GM23338 (cell line): ENCODE measurements at places on chromosomes 6 and 20.

DNA sequence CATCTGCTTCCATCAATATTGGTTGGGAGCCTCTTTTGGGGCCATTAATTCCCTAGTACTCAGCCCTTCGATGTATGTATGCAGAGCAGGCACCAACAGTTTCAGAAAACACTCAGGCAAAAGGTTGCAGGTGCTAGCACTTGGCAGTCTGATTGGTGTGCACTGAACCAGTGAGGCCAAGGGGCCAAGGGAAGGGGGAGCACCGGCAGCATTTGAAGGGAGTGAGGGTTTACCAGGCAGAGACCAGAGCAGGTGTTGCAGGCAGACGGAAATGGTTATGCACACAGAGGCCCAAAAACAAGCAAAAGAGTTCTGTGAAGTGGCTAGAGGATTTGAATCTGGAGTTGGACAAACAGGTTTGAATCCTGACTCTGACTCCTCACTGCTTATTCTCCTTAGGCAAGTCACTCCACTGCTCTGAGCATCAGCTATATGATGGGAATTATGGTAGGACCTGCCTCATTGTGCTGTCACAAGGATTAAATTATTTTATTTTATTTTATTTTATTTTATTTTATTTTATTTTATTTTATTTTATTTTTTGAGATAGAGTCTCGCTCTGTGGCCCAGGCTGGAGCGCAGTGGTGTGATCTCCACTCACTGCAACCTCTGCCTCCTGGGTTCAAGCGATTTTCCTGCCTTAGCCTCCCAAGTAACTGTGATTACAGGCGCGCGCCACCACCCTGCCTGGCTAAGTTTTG lies 58.1 kb upstream of the SHLD1 start:
- DNase-seq = no peak

DNA sequence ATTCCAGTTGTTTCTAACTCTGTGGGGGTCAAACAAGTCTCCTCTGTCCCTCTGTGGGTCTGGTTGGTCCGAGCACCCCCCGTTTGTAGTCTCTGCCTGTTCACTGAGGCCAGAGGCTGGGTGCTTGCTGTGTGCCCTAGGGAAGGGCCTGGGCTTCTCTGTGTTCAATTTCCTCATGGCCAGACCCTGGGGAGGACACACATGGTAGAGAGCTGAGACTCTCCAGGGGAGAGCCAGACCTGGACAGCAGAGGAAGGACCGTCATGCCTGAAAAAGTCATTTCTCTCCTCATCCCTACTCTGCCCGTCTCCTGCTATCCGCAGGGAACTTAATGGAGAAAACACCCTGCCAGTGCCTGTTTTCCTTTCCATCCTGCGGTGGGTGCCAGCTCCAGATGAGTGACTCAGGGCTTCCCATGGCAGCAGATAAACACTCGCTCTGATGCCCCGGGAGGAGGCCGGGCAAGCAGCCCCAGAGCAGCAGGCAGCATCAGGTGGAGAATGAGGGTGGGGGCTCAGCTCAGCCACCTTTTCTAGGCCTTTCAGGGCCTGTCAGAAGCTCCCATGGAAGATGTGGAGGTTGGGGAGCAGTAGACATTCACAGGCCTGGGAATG lies 51.9 kb downstream of the SNAI1 start:
- no peak for DNase-seq

DNA sequence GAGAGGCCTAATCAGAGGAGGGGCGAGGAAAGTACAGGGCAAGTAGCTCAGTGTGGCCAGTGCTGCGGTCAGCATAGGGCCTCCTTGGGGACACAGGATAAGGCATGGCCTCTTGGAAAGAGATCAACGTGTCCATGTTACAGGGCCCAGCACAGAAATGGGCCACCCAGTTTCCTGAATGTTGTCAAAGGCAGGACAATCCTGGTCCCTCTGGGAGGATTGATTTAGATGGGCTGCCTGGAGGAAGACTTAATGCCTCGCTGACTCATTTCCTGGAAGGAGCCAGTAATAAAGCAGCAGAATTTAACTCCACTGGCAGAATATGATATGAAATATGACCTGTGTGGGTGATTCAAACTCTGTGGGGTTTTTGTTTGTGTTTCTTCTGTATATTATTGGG lies 16.6 kb downstream of the DDO start:
- DNase-seq = no peak

- no peak for DNase-seq
These were observed 160.2 kb downstream of the SYNDIG1 start for GRCh38 chr20:24629668-24630067.

DNA sequence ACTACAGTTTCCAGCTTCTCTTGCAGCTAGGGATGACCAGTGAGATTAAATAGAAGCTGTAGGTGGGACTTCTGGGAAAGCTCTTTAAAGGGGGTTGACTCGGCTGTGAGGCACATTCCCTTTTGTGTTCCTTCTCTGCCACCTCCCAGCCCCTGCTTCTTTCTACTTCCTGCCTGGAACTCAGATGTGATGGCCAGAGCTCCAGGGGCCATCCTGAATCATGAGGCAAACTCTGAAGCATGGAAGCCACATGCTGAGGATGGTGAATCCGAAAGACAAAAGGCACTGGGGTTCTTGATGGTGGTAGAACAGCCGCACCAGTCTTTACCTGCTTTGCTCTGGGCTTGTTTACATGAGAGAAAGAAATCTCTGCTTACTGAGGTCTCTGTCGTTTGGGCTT lies 9.1 kb downstream of the CEBPB start:
- DNase-seq = peak; percentile 38

- DNase-seq = no peak
These were observed 157.8 kb downstream of the MYO6 start for GRCh38 chr6:75906871-75907270.

GRCh38 chr6:170076466-170077165 lies 214.3 kb downstream of the DLL1 start:
- no peak for DNase-seq

DNA sequence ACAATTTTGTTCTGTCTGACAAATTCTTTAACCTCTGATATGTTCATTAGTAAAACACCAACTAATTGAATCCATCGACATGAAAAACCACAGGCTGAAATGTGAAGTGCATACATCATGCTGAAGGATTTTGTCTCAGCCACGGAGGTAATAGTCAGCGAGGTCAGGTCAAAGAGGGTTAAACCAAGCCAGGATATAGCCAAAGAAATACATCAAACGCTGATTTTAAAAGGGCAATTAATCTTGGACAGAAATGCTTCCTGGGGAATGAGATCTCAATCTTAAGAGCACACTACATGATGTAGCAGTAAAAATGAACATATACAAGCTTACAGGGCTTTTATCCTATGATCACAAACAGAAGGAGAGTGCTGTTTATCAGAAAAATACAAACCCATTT lies 106.7 kb downstream of the PRDM1 start:
- no peak for DNase-seq

GRCh38 chr20:44888226-44889103 lies 3.0 kb downstream of the YWHAB start:
- DNase-seq = no peak

DNA sequence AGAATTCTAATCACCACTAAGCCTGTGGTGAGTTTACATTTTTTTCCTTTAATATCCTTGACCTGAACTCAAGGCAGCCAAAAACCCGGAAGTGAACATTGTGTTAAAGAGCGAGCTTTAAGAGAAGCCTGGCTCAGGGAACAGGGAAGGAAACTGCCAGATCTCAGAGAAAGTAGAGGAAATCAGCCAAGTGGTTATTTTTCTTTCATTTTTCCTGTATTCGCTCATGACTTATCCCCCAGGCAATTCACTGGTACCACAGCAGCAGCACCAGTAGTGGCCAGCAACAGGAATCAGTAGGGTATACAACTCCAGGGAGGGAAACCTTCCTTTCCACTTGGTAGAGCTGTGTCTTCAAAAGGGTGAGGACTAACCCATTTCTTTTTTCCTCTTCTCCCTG lies 89.6 kb upstream of the HMGCLL1 start:
- peak; percentile 17 for DNase-seq

GRCh38 chr6:108969776-108970175 lies 121.6 kb downstream of the ARMC2 start:
- no peak for DNase-seq

DNA sequence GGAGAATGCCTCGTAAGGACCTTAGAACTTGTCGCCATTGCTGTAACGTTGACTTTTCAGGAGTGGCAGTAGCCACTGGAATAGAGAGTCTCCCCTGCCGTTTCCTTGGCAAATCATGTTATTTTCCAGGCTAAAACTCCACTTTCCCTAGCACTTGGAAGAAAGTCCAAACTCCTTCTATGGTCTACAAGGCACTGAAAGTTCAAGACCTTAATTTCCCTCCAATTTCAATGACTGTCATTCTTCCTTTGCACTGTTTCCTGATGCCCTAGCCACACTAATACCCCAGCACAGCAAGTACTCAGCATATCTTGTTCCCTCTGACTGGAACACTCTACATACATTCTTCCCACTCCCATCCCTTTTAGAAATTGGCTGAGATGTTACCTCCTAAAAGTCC lies 1.8 kb upstream of the TBPL1 start:
- no peak for DNase-seq

DNA sequence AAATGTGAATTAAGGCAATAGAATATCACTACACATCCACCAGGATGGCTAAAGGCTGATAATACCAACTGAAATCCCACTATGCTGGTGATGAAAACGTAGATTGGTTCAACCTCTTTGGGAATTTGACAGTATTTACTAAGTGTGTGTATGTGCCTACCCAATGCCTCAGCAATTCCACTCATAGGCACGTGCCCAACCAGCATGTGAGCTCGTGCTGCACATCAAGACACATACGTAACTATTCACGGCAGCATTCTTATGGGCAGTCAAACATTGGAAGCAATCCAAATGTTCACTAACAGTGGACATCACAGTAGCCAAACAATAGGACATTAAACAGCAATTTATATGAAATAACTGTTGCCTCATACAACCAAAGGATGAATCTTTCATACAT lies 15.7 kb upstream of the AFDN start:
- no peak for DNase-seq

GRCh38 chr20:22462975-22463914 lies 121.1 kb downstream of the FOXA2 start:
- DNase-seq = peak; percentile 28

DNA sequence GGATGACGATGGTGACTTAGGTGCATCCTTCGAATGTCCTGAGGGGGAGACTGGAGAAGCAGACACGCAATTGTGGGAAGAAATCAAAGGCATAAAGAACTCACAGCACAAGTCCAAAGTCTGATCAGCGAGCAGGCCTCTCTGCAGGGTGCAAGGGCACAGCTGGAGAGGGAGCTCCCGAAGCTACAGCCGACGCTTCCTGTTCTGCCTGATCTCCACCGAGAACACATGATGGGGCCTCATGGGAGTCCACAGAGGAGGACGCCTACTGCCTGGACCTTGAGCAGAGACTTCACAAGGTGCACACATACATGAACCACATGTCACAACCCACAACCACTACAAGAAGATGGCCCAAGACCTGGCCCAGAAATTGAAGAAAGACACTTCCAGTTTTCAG lies 51.4 kb downstream of the RIN2 start:
- DNase-seq = no peak

DNA sequence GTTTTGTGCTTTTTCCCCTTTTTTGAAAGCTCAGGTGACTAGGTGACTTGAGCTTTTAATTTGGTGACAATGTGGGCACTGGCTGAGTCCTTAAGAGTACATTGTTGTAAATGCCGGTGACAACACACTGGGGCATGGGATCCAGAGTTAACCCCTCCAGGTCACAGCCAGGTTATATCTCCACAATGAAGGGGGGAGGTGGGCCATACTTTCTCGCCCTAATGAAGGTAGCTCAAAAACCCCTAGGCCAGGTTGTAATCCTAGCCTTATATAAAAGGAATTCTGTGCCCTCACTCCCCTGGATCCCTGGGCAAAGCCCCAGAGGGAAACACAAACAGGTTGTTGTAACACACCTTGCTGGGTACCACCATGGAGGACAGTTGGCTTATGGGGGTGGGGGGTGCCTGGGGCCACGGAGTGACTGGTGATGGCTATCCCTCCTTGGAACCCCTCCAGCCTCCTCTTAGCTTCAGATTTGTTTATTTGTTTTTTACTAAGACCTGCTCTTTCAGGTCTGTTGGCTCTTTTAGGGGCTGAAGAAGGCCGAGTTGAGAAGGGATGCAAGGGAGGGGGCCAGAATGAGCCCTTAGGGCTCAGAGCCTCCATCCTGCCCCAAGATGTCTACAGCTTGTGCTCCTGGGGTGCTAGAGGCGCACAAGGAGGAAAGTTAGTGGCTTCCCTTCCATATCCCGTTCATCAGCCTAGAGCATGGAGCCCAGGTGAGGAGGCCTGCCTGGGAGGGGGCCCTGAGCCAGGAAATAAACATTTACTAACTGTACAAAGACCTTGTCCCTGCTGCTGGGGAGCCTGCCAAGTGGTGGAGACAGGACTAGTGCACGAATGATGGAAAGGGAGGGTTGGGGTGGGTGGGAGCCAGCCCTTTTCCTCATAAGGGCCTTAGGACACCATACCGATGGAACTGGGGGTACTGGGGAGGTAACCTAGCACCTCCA lies 2.2 kb upstream of the VEGFA start:
- no peak for DNase-seq

GRCh38 chr6:15255481-15255880 lies 9.6 kb downstream of the JARID2 start:
- no peak for DNase-seq

DNA sequence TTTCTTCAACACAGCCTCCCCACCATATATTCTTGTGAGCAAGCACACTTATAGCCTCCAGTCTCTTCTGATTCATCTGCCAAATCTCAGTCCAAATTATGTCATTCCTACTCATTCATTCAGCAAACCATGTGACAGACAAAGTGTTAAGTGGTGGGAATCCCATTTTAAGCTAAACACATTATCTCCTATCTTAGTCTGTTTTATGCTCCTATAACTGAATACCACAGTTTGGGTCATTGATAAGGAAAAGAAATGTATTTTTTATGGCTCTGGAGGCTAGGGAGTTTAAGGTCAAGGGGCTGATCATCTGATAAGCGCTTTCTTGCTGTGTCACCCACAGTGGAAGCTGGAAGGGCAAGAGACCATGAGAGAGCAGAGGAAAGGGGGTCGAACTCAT lies 23.9 kb upstream of the SMIM13 start:
- DNase-seq = no peak

- DNase-seq = no peak
These were observed 300.4 kb upstream of the MARCKS start for GRCh38 chr6:113556775-113557174.

DNA sequence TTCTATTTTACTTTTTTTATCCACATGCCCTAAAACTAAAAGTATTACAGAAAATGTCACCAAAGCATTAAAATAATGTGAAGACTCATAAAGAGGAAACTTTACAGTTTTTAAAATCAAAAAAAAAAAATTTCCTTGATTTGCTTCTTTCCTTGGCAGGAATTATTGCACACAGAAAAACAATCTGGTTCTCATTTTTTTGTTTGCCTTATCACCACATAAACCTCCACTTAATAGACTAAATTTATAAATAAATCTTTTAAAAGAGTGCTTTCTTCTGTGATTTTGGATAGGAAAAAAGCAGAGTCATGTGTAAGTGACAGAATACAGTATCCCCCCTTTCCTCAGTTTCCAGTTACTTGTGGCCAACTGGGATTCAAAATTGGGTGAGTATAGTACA lies 695.1 kb upstream of the CITED2 start:
- DNase-seq = no peak

GRCh38 chr20:3330046-3330741 lies 77.3 kb downstream of the DNAAF9 start:
- no peak for DNase-seq

GRCh38 chr6:30600451-30600961 lies 16.5 kb downstream of the PPP1R10 start:
- DNase-seq = no peak

GRCh38 chr6:80548532-80548931 lies 442.1 kb downstream of the BCKDHB start:
- DNase-seq = no peak

GRCh38 chr6:147322299-147323162 lies 118.3 kb downstream of the STXBP5 start:
- no peak for DNase-seq

- no peak for DNase-seq
These were observed 62.3 kb downstream of the STK4 start for GRCh38 chr20:45028424-45029136.
